ENCODE measurements at places on chromosomes 4 and X.
A peak's percentile ranks its signal among the peaks of the same experiment; 100 is the strongest.

DNA sequence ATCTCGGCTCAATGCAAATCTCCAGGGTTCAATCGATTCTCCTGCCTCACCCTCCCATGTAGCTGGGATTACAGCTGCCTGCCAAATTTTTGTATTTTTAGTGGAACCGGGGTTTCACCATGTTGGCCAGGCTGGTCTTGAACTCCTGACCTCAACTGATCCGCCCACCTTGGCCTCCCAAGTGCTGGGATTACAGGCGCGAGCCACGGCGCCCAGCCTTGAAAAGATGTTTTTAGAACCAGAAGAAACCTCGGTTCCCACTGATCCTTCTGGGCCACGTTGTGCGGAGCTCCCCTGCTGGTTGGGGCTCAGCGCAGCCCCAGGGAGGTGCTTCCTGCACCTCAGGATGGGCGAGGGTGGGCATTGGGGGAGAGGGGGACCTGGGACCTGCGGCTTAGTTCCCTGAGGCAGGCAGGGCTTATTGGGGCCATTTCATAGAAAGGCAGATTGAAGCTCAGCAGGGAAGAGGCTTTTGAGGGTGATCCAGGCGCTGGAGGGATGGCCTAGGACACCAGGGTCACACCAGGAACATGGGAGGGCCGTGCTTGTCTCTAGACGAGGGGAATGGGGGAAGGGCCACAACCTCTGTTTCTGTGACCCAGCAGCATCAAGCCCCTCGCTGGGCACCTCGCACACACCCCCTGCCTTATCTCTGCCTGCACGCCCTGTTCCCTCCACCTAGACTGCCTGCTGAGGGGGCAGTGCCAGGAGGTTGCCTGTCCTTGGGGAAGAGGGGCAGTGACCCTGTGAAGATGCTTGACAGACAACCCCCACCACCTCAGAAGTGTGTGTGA, 6.3 kb upstream of the ADD1 start:
- no peak for DNase-seq

- DNase-seq: no peak
Measured at GRCh38 chr4:19164334-19164733, 1087.4 kb upstream of the SLIT2 start.

DNA sequence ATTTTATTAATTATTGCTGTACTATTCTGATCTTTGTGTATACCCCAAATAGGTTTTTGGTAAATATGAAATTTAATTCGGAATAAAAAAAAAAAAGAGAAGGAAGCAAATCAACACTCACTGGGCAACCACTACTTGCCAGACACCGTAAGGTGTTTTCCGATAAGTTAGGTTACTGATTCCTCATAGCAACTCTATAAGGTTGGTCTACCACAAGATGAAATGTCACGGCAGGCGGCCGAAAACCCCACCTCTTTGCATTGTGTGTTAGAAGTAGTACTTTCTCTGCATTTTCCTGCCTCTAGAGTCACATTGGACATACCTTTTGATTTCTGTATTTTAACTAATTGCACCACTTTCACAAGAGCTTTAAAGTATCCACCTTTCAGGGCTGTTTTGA, 44.5 kb upstream of the RASGEF1B start:
- DNase-seq: no peak

DNA sequence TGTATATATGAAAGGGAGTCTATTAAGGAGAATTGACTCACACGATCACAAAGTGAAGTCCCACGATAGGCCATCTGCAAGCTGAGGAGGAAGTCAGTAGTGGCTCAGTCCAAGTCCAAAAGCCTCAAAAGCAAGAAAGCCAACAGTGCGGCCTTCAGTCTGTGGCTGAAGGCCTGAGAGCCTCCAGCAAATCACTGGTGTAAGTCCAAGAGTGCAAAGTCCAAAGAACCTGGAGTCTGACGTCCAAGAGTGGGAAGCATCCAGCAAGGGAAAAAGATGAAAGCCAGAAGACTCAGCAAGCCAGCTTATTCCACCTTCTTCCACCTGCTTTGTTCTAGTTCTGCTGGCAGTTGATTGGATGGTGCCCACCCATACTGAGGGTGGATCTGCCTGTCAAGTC, 104.1 kb downstream of the IL1RAPL2 start:
- no peak for DNase-seq

- DNase-seq: no peak
Measured at GRCh38 chrX:24506082-24506481, 41.0 kb downstream of the PDK3 start.

DNA sequence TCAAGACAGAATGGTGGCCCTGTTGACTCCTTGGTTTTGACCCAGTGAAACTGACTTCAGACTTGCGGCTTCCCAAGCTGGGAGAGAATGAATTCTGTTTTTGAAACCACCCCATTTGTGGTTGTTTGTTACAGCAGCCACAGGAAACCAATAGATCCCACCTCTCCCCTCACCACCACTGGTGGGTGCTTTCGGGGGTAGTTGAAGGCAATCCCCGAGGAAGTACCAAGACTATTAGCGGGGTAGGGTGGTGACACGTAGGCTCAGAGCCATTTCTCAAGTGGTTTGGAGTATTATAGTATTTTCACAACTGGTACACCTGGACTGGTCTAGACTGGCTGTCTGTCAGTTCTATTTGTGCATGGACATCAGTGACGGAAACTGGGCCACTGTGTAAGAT, 189.1 kb upstream of the RBPJ start:
- DNase-seq: no peak

GRCh38 chrX:132831336-132831973, 127.0 kb downstream of the HS6ST2 start:
- DNase-seq: peak; percentile 43

GRCh38 chrX:23805389-23805788, 22.4 kb downstream of the SAT1 start:
- no peak for DNase-seq

DNA sequence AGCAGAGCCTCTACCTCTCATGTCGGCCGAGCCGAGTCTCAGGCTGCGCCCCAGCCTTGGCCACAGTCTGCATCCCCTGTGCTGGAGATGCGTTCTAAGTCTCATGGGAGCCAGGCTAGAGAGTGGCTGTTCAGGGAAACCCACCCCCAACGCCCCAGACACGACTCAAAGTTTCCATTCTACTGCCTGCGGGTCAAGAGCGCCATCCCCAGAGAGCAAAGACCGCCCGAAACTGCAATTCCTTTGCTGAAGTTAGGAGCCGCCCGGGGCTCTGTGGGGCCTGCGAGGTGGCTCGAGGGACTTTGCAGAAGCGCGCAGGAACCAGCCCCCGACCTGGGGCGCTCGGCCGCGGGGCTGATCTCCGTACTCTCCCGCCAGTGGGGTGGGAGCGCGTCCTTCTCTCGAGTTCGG, 10.0 kb upstream of the ELF4 start:
- DNase-seq: no peak

GRCh38 chr4:24236532-24236931, 346.7 kb upstream of the PPARGC1A start:
- no peak for DNase-seq

- DNase-seq: peak; percentile 9
Measured at GRCh38 chr4:77636902-77637301, 31.3 kb downstream of the CXCL13 start.

- no peak for DNase-seq
Measured at GRCh38 chr4:74402692-74403456, 37.9 kb downstream of the EREG start.

DNA sequence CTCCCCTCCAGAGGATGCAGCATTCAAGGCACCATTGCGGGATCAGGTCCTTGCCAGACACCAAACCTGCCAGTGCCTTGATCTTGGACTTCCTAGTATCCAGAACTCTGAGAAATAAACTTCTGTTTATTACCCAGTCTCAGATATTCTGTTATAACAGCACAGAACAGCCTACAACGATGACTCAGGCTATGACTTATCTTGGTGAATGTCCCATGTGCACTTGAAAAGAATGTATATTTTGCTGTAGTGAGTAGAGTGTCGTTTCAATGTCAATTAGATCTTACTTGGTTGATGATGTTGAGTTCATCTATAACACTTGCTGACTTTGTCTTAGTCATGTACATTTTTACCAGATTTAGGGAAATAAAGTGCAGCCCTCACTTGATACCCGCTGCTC, 34.5 kb upstream of the PGRMC1 start:
- DNase-seq: no peak

DNA sequence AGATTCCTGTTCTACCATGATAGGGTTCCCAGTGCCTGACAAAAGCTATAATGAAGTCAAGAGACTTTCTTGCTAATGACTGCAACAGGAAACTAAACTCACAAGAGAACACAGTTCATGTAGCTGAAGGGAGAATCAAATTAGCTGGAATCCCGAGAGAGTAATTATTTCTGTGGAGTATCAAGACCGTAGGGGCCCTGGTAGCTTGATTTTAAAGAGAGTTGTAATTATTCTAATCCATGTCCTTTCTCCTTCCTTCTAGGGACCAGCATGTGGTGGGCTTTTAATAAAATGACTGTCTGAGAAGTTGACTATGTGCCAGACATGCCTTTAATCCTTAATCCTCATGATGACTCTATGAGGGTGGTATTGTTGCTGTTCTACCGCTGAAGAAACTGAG, 1.7 kb upstream of the TRPC5OS start:
- DNase-seq: no peak

GRCh38 chr4:60885011-60885410, 315.1 kb upstream of the ADGRL3 start:
- DNase-seq: no peak

DNA sequence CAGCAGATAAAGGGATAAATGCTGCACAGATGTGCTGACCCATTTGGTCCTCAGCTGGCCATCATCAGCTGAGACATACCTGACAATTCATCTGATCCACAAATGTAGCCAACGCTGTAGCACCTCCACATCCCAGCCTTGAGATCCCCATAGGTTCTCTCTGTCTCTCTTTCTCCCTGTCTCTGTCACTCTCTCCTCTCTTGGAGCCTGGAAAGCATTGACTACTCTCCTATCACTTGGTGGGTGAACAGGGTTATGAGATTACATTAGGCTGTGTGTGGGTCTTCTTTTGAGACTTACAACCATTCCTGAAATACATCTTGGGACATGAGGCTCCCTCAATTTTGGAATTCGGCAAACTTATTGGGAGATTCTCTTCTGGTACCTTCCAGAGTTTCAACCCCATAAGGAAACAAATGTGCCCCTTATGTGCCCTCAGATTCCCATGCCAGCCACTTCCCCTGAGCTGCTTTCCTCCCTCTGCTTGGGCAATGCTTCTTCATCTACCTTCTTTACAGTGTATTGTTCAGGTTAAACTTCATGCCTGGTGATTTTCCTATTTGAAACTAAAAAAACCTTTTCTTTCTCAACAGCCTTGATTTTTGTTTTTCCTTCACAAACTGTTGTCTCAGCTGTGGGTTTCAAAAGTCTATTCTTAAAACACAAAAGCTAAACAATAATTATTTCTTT, 29.1 kb upstream of the FGF2 start:
- no peak for DNase-seq

DNA sequence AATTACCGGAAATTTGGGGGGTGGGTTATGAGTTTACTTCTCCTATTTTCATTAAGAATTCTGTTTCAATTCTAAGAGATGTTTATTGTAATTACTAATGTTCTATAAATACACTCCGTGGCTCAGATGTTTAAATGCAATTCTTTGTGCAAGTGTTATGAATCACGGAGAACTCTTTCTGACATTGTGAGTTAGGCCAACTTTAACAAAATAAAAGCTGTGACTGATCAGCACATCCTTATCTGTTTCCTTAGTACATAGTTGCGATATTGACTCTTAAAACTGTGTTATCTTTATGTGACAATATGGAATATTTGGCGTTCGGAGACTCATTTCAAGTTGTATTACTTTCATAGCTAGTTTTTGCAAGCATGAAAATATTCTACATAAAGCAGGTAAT, 902 bp downstream of the KLHL4 start:
- DNase-seq: no peak

DNA sequence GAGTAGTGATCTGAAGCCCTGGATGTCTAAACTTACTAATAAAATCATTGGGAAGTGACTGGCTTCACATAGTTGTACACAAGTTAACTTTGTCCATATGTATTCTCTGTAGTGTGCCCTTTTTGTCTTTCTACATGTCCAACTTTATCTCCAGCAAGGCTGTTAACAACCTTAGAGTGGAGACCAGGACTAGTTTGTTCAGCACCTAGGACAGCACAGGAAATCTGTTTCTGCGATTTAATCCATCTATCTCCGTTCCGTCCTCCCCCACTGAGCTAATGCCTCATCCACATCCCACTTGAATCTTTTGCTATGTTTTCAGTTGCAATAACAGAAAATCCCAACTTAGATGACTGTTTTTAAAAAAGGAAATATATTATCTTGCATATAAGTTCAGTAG, 3.4 kb upstream of the ARR3 start:
- no peak for DNase-seq

- DNase-seq: no peak
Measured at GRCh38 chr4:102687982-102688433, 72.8 kb downstream of the MANBA start.

- no peak for DNase-seq
Measured at GRCh38 chrX:15207994-15208393, 61.9 kb downstream of the ASB9 start.

DNA sequence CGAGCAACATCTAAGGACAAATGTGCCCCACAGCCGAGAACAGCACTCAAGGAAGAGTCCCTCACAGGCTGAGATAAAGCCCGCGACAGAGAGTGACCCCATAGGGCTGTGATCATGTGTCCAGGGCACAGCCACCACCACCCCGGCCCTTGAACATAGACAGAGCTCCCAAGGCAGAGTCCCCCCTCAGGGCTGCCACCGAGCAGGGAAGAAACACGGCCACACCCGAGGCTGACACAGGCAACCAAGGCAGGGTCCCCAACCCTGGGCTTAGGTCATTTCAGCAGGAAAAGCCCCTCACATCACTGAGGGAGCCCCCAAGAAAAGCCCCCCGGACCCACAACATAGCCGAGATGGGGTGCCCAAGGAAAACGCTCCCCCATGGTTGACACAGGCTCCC, 463 bp downstream of the CT45A10 start:
- DNase-seq: no peak

DNA sequence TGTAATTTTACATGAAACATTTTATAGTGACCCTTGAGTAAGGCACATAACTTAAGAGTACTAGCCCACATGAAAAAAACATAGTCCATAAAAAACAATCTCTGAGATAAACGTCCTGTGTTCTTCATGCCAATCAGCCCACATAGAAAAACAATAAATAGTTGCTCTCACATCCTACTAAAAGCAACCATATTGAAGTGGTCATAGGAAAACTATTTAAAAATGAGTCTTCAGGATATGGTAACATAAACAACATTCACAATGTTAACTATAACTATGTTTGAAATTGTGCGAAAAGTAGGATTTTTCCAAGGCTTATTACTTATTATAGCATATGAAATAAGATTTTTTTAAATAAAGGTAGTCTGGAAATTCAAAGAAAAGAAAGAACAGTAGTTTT, 77.1 kb upstream of the EPHA5 start:
- no peak for DNase-seq

GRCh38 chr4:39730072-39730471, 32.1 kb downstream of the UBE2K start:
- no peak for DNase-seq

- no peak for DNase-seq
Measured at GRCh38 chr4:55311792-55312488, 34.1 kb upstream of the SRD5A3 start.

GRCh38 chr4:8917868-8918783, 46.5 kb upstream of the HMX1 start:
- peak; percentile 72 for DNase-seq

GRCh38 chr4:145769450-145770037, 89.6 kb downstream of the C4orf51 start:
- DNase-seq: no peak
